ENCODE measurements at places on chromosomes 2 and 18.

- peak; percentile 22 for DNase-seq
These were observed 1.4 kb downstream of the DPYSL5 start for GRCh38 chr2:26849056-26849999.

DNA sequence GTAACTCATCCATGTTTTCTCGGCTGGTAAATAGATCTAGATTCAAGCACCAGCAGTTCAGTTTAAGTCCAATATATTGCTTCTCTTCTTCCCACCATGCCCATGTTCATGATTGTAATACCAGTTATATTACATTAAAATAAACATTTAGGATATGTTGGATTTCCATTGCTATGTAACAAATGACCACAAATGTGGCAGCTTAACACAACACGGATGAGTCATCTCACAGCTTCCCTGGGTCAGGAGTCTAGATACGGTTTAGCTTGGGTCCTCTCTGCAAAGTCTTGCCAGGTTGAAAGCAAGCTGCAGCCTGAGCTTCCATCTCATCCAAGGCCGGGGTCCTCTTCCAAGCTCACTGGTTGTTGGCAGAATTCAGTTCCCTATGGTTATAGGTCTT, 39.4 kb upstream of the SMAD2 start:
- no peak for DNase-seq

- no peak for DNase-seq
These were observed 1632.5 kb downstream of the LRP1B start for GRCh38 chr2:140498360-140498759.

DNA sequence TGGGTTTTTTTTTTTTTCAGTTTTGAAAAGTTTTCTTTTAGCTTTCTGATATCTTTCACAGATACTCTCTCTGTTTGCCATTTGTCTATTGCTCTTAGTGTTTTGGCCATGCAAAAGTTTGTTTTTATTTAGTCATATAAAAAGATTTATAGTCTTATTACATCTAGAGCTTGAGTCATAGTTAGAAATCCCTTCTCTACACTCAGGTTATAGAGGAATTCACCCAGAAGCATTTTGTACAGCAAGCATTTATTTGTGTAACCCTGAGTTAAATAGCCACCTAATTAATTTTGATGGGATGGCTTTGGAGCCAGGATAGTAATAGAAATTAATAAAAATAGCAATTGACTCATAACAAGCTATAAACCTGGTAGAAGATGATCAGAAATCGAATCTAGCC, 35.6 kb downstream of the ACTR2 start:
- no peak for DNase-seq

DNA sequence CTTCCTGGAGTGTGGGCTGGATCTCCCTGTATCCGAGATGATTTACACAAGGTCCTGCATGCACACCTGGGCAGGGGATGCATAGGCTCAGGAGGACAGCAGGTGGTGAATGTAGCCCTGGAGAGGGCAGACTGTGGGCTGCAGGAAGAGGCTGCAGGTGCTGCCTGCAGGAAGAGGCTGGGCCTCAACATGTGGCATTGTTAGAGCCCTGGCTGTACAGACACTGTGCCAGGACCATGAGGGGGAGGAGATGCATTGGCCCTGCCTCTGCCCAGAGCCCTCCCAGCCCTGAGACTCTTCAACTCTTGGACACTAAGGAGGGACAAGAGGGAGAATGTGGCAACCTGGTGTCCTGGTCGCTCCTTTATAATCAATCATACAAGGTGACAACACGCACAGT, 392.8 kb downstream of the TNS1 start:
- DNase-seq, result no peak

DNA sequence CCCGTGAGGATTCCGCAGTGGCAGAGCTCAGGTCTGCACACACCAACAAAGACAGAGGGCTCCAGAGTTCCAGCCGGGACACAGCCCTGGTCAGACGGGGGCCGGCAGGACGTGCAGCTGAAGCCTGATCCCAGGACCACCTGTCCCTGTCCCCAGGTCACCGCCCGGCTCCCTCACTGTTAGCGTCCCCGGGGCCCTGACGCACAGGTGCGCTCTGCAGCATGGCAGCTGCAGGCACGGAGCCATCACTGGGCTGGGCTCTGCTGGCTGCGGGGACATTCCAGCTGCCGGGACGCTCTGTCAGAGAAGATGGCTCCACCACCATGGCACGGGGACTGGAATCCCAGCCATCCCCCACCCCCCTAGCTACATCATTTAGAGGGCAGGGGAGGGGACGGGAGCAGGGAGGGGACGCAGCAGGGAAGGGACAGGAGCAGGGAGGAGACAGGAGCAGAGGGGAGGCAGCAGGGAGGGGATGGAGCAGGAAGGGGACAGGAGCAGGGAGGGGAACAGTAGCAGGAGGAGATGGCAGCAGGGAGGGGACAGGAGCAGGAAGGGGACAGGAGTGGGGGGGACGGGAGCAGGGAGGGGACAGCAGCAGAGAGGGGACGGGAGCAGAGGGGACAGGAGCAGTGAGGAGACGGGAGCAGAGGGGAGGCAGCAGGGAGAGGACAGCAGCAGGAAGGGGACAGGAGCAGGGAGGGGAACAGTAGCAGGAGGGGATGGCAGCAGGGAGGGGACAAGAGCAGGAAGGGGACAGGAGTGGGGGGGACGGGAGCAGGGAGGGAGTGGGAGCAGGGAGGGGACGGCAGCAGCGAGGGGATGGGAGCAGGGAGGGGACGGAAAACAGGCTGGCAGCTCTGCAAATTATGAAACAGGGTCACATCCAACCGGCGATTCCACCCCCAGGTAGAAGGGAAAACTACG, 39.8 kb downstream of the SLC66A2 start:
- DNase-seq, result no peak

Measured in activated CD8-positive, alpha-beta memory T cell treated with anti-CD3 and anti-CD28 coated beads, Interleukin-2, amount 50 U/mL, for 4 hours (primary cell).